ENCODE measurements at places on chromosomes 2 and 18.

DNA sequence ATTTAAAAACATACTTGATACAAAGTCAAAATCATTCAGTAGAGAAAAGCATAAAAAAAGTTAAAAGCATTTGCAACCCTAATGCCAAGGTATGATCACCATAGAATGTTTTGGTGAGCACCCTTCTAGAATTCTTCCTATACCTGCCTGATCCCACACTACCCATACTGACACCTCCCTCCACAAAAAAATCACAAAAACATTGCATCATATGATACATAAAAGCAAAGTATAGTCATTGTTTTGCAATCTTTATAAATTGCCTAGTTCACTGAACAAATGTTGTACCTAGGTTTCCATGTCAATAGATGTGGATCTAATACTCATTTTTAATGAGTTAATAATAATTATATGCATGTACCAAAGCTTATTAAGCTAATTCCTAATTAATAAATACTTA lies 54.1 kb downstream of the SLC9A4 start:
- no peak for DNase-seq

- no peak for DNase-seq
Measured at GRCh38 chr2:143480601-143481236, 351.5 kb downstream of the ARHGAP15 start.

- DNase-seq, result no peak
Measured at GRCh38 chr2:148802448-148803220, 72.4 kb upstream of the KIF5C start.

GRCh38 chr2:144211826-144212225 lies 308.1 kb downstream of the ZEB2 start:
- DNase-seq, result no peak

DNA sequence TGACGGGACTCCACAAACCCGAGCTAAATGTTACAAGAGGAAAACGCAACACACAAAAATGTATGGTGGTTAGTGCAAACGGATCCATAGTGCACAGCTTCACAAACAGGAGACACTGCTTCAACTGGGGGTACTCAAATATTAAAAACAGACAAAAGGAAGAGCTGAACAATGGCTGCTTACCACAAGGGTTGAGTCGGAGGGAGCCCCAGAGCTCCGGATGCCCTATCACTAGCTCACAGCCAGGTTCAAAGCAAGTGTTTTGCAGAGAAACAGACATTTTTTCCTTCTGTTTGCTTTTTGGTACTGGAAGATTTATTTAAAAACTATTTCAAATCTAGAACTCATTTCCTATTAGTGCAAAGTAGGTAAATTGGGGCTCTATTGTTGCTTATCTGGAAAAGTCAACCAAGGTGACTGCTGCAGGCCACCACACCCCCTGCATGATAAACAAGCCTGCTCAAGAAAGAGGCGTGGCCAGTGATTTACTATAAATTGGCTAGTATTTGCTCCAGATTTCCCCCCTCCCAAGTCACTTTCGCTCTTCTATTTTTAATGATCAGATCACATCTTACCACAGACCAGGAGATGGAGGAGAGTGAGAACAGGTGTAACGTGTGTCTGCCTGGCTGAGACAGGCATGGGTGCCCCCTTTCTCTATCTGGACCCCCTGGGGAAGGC lies 46.5 kb downstream of the ZAP70 start:
- no peak for DNase-seq

GRCh38 chr2:30464544-30465170 lies 17.6 kb downstream of the LCLAT1 start:
- DNase-seq, result no peak

DNA sequence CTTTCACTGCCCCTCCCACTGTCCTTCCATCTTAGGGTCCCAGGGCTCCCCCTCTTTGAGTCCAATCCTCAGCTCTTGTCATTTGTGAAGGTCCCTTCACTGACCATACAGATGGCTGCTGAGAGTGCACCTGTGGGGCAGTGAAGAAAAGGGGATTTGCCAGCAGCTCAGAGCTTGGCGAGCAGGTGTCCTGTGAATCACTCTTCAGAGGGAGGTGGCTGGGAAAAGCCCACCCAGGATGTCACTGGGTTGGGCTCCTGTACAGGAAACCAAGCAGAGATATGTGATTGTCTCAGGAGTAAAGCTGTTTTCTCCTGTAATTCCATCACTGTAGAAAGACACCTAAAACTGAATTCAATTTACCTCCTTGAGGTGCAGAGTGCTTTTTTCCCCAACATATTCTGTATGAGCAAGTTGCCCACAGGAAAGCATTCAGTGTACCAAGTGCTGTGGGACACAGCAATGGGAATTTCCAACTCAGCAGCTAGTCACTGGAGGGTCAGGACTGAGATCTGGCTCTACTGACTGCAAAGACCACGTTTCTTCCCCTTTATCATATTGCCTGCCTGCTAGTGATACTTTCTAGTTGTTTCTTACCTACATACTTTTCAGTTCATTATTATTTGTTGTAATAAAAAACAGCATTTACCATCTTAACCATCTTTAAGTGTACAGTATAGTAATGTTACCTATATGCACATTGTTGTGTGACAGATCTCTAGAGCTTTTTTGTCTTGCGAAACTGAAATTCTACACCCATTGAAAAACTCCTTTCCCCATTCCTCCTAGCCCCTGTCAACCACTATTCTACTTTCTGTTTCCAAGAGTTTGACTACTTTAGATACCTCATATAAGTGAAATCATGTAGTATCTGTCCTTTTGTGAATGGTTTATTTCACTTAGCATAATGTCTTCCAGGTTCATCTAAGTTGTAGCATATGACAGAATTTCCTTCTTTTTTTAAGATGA lies 239.1 kb downstream of the TSN start:
- no peak for DNase-seq

DNA sequence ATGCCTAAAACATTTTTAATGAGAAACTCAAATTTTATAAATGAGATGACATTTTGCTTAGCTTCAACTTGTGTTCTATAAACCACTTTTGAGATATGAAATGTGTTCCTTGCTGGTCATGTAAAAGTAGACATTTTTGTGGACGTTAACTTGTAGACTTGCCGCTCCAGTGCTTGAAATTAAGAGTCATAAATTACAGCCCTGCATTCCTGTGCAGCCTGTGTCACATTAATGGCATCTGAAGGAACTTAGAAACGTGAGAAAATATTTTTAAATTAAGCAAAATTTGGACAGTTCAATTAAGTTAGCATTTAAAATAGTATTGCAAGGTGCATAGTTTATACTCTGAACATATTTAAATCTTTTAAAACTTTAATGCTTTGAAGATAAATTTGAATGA lies 98.3 kb upstream of the LDLRAD4 start:
- DNase-seq, result no peak

- no peak for DNase-seq
Measured at GRCh38 chr2:219967247-219968245, 340.1 kb downstream of the SLC4A3 start.

DNA sequence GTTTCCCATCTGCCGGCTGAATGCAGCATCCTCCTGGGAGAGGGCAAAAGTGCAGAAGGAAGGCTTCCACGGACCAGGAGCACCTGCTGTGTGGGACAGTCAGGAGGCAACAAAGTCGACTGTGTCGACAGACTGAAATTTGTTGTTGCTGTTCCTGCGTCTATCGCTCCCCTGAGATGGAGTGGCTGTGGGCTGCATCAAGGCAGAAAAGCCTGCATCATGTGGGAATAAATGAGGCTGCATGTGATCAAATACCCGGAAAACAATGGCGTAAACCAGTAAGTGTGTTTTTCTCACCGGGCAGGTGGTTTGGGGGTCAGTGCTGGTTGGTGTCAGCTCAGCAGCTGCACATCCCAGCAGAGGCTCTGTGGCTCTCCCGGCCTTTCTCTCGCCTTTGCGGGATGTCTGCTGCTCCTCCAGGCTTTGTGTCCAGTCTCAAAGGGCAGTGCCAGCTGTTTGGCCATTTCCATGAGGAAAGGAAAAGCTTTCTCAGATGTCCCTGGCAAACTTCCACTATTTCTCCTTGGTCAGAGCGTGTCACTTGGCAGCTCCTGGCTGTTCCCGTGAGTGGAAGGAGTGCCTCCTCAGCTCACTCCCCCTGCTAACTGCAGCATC lies 262.4 kb downstream of the NDUFA10 start:
- DNase-seq, result no peak

GRCh38 chr2:83233326-83233725 lies 1225.8 kb downstream of the SUCLG1 start:
- DNase-seq, result no peak

GRCh38 chr18:74525741-74526140 lies 8.6 kb upstream of the CNDP1 start:
- no peak for DNase-seq

DNA sequence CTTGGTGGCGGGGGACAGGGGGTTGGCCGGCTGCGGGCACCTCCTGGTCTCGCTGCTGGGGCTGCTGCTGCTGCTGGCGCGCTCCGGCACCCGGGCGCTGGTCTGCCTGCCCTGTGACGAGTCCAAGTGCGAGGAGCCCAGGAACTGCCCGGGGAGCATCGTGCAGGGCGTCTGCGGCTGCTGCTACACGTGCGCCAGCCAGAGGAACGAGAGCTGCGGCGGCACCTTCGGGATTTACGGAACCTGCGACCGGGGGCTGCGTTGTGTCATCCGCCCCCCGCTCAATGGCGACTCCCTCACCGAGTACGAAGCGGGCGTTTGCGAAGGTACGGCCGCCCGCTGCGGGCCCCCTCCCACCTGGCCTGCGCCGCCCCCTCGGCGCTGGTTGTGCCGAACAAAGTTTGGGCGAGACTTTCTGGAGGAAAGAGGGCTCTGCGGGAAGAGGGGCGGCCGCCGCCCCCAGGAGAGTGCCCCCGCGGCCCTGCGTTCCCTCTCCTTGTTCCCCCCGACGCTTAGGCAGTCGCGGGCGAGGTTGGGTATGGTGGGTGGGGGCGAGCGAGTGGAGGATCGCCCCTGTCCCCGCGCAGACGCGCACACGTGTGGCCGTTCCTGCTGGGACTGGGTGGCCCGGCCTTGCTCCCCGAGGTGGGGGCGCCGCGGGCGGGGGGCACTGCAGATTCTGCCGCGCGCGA lies 866 bp downstream of the CRIM1 start:
- DNase-seq, result peak; percentile 63

DNA sequence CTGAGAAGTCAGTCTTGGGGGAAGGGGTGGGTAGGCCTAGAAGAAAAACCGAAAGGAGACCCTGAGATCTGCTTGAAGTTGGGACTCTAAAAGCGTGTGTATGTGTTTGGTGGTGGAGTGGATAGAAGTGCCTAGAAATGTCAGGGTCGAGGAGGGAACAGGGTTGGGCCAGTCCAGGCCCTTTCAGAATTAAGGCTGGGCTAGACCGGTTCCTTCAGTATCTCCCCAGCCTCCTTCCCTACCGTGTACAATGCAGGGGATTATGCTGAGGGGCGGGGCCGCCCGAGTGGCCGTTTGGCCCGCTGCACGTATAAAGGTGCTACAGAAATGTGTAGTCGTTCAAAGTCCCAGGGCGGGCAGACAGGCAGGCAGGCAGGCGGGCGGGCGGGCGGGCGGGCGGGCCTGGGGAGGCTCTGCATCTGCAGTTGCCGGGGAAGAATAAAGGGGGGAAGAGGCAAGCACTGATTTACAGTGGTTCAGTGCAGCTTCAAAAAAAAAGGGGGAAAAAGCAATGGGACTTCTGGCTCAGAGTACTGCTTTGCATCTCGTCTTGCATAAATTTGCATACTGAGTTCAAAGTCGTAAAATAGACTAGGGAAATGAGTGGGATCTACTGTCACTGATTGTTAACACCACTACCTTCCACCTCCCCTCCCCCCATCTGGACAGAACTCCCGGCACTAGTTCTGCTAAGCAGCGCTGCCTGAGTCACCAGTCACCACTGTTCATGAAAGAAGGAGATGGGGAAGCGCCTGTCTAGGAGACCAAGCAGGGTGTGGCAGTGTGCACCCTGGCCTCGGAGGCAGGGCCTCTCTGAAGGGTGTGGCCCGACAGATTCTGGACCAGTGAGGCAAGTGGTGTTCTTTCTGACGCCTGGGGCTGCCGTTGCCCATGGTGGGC lies 3.6 kb downstream of the IGFBP2 start:
- no peak for DNase-seq

DNA sequence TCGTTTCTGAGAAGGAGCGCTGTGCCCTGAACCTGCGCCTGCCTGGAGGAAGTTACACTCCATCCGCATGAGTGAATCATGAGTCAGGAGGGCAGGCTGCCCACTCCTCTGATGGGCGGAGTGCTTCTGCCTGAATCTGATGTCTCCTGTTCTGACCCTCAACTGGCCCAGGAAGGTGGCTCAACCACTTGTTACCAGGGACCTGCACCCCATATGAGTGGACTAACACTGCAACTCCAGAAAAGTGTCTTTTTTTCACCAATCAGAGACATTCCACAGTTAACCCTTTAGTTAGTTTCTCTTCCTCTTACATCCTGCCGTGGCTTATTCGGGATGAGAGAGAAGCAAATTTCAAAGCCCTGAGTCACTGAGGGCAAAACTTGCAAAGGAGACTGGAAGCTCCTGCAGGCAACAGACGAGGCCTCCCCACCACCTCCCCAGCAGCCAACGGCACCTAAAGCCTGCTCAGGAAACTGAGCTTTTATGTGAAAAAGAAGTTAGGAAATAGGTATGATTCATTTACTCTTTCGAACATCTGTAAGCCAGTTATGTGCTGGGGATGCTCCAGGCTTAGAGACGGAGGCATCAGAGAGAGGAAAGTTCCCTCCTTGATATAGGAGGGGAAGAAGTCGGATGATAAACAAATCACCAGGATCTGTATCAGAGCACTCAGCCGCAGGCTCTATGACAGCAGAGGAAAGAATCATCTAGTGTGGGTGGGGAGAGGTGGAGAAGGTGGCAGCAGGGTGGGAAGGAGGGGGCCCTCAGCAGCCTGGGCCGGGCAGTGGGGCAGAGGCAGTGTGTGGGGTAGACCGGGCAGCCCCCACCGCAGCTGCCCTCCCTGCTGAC lies 30.9 kb downstream of the MBP start:
- DNase-seq, result peak; percentile 48

DNA sequence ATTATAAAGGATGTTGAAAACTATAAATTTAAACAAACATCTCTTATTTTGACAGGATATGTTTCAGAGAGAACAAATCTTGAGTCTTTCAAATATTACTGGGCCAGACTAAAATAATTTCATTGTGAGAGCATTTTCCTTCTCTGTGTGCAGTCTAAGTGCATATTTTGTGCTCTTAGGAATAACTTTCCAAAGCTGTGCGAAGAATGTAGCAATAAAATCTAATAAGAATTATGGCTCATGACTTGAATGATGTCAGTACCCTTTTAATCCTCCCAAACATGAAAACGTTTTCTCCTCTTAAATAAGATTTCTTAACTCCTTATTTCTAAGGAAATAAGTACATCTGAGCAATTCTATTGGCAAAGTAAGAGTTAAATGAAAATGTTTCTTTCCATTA lies 76.2 kb upstream of the EFEMP1 start:
- no peak for DNase-seq

DNA sequence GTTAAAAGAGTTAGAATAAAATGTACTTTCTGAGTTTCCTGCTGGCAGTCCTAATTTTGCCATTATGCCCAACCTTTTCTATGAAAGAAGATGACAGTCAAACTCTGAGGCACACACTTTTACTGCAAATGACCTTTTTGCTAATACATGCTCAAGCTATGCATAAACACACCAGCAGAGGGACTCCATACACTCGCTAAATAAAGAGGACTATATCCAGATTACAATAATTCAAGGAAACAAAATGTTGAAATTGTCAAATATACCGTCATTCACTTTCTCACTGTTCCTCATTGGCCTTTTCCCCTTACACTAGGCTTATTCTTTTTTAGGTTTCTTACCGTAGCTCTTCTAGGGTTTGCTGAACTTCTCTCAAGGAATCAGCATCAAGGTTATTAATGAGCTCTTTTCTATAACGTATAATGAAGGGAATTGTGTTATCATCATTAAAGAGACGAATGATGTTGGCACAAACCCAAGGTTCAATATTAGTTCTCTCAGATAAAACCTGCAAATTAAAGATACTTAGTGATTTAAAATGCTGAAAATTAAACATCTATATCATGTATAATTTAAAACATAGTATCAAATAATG lies 25.7 kb downstream of the SRBD1 start:
- peak; percentile 37 for DNase-seq

- DNase-seq, result no peak
Measured at GRCh38 chr18:27652480-27653121, 467.5 kb upstream of the CHST9 start.

Measured in CD8-positive, alpha-beta T cell (primary cell).